ENCODE measurements at places on chromosomes 2 and 18.

- DNase-seq: no peak
These were observed 33.7 kb downstream of the CERKL start for GRCh38 chr2:181623159-181623558.

- no peak for DNase-seq
These were observed 117.8 kb downstream of the WDSUB1 start for GRCh38 chr2:159168707-159169106.

DNA sequence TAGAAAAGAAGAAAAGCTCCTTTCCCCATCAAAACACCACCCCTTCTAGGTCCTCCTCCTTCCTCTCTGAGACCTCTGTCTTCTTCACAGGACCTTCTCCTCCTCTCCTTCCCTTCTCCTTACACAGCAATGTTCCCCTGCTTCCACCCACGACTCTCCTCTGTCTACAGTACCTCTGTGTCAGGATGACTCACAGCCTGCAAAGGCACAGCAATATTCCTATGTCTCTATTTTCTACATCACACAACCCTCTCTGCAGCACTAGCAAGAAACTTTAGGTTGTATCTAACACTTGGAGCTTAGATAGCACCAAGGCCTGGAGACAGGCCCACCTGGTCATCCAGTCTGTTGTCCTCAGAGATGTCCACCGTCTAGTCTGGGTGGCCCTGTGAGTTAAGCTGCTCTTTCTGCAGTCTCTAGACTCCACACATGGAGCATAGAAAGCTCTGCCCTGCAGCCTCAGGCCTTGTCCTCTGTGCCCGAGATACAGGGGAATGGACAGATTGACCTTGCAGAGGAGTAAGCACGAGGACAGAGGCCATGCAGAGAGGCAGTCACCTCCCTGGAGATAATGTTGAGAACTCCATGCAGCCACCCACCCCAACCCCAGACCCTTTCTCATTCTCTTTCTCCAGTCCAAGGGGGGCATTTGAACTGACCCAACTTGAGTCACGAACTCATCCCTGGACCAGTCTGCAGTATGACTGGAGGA, 212.0 kb downstream of the TNS1 start:
- no peak for DNase-seq

GRCh38 chr2:23687713-23688112, 239.2 kb downstream of the ATAD2B start:
- DNase-seq: no peak

- no peak for DNase-seq
These were observed 204.5 kb downstream of the ARL4C start for GRCh38 chr2:234292205-234292961.

DNA sequence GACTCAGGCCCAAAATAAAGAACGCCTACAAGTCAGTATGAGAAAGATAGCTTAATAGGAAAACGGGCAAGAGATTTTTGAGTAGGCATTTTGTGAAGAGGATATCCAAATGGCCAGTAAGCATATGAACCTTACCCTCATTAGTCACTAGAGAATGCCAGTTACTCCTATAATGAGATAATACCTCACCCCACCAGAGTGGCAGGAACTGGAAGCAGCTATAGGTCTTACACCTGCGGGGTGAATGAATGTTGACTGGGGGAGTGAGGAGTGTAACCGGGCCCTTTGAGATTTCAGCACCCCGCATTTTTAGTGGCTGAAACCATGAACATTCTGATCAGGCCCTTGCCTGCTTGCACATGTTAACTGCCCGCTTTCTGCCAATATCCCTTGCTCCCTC, 7.5 kb upstream of the PTPN2 start:
- DNase-seq: no peak

GRCh38 chr2:196225213-196225612, 53.8 kb upstream of the STK17B start:
- no peak for DNase-seq

DNA sequence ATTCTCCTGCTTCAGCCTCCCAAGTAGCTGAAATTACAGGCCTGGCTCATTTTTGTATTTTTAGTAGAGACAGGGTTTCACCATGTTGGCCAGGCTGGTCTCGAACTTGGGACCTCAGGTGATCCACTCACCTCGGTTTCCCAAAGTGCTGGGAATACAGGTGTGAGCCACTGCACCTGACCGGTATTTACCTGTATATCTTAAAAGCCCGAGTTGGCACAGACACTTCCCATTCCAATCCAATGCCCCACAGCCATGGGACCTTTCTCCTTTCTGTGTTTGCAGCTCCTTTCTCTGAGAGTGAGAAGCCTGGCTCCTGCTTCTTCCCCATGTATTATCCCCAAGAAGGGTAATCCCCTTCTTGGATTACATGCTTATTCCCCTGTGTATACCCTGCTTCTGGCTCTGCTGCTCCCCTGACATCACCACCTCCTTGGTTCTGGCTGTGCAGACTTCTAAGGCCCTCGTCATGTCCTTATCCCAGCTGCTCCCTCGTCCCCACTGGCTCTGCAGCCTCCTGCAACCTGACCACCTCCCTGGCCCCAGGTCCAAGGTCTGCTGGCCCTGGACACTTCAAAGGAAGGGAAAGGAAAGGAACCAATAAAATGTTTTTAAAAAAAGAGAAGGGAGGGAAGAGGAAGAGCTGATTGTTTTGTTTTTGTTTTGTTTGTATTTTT, 52.8 kb downstream of the INPP5D start:
- no peak for DNase-seq

GRCh38 chr2:199199797-199200196, 257.9 kb downstream of the SATB2 start:
- no peak for DNase-seq

DNA sequence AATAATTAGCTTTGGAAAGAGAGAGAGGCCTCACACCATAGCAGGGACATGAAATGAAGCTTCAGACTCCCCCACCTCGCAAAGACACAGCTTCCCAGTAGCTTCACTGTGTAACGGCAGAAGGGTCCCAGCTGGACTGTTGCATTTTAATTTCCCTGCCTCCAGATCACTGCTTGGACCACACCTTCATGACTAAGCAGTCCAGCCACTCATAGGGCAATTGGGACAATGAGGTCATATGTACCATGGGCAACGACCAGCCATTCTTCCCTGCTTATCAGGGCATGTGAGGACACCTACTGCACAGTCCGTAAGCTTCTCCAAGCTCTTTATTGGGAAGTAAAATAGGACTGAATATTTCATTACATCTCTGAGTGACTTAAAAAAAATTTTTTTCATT, 183.0 kb downstream of the MREG start:
- DNase-seq: no peak

- no peak for DNase-seq
These were observed 20.1 kb upstream of the SLC20A1 start for GRCh38 chr2:112625474-112626114.

GRCh38 chr2:212097001-212097400, 441.6 kb downstream of the ERBB4 start:
- no peak for DNase-seq

DNA sequence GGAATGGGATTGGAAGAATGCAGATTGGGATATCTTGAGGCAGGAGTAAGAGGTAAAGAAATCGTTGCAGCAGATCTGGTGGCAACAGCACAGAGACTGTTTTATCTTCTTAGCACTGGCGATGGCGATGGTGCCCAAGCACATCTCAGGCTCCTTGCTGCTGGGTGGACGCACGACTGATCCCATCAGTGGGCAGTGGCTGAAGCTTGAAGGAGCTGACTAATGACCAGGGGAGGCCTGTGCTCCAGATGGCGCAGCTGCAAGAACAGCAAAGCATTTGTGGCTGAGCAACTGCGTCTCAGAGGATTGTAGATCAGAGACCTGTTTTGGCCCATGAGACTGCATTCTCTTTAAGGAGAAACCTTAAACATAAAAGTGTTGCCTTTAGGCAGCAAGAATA, 54.6 kb downstream of the GALR1 start:
- no peak for DNase-seq

DNA sequence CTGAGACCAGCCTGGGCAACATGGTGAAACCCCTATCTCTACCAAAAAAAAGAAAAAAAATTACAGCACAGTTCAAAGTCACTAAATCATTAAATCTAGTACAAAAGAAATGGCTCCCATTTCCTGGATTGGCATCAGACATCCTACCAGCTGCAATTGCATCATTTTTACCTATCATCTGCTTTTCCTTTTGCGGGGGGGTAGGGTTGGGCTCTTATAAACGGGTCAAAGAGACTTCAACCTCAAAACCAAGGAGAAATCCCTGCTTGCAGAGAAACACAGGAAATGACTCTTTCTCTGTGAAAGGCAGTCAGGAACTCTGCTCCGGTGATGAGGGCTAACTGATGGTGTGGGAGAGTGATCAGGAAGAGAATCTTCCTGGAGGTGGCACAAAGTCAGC, 45.3 kb upstream of the RFX8 start:
- no peak for DNase-seq

GRCh38 chr2:240913810-240914644, 7.9 kb downstream of the CROCC2 start:
- DNase-seq: peak; percentile 80

GRCh38 chr2:215476424-215476823, 40.6 kb upstream of the FN1 start:
- DNase-seq: no peak

- no peak for DNase-seq
These were observed 35.8 kb upstream of the GRB14 start for GRCh38 chr2:164657129-164657528.

- no peak for DNase-seq
These were observed 1.8 kb downstream of the SCN9A start for GRCh38 chr2:166373951-166374350.

GRCh38 chr18:79111483-79111882, 42.3 kb downstream of the ATP9B start:
- no peak for DNase-seq

GRCh38 chr2:6309415-6310255, 556.1 kb downstream of the CMPK2 start:
- no peak for DNase-seq

DNA sequence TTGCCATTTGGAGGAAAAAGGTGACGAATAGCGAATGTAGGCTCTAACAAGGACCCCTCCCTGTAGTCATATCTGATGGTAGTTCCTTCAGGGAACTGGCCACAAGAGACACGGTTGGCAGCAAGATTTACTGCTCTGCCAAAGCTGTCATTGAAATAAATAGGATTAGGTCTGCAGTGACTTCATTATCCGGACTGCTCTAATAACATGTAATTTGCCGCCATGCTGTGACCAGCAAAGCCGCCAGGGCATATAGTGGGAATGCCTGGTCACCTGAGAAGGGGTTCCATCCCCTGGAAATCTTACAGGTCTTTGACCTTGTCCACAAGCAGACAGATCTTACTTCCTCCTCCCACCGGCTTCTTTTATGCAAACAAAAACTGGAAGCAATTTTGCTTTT, 59.4 kb upstream of the LAPTM4A start:
- no peak for DNase-seq

- DNase-seq: no peak
These were observed 42.6 kb upstream of the MAPRE2 start for GRCh38 chr18:34998661-34999060.

DNA sequence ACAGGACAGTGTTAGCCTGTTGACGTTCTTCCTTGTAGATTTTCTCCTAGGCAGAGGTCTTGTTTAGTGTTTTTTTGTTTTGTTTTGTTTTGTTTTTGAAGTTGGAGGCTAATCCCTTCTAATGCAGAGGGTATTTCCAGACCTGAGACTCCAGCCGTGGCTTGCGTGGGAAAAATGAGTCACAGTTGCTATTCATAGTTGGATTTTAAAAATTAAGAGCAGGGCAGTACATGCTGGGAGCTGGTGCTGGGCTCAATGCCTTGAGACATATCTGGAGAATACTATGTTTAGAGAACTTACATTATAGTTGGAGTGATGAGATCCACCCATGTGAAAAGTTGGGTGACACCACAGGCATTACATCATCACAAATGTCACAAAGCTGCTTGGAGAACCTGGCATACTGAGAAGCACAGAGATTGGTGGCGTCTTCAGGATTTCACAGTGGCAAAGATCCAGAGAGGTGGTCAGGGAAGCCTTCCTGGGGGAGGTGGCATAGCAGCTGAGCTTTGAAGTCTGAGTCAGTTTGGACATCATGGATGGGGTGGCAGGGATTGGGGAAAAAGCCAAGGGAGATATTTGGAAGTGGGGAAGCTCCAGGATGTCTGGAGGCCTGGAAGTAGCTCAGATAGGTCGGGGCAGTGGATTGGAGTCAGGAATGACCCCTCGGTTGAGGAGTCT, 249.4 kb downstream of the LOXHD1 start:
- no peak for DNase-seq

- DNase-seq: no peak
These were observed 122.2 kb downstream of the INHBB start for GRCh38 chr2:120468136-120468535.

DNA sequence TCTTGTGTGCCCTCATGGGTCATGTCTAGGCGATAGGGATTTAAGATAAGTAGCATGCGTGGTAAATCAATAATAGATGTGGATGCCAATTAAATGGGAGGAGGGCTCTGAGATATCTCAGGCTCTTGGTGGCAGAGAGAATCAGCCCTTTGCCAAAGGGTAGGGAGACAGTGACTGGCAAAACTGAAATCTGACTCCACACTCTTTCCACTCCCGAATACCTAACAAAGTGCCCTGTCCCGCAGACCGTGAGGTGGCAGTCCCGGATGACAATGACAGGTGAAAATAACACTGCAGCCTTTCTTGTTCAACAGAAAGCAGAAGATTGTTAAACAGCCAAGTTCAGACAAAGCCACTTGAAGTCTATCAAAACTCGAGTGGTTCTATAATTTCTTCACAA, 47.0 kb downstream of the C2orf76 start:
- no peak for DNase-seq

DNA sequence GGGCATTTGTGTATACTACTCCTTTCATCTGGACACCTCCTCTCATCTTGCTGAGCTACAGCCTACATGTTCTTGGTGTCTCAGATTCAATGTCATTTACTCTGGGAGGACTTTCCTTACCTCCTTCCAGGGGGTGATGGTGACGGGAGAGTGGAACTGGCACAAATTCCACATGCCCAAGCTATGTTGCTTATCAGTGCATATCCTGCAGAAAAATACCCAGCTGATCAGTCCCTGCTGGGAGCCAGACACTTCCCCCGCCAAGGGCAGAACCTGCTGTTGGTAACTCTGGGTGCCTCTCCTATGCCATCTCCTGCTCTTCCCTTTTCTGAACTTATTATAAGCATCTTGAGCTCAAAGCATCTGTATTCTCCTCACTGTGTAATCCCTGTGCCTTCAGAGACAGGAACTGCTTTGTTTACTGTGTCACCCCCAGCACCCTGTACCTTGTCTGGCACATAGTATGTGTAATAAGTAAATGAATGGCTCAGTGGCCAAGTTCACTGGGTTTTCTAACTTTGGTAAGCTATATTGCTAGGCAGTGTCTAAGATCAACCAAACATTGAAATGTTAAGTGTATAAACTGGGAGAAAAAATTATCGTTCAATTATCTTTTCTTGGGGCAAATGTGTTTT, 87.7 kb upstream of the LPIN2 start:
- no peak for DNase-seq

- DNase-seq: no peak
These were observed 58.0 kb upstream of the CABYR start for GRCh38 chr18:24080861-24081260.

DNA sequence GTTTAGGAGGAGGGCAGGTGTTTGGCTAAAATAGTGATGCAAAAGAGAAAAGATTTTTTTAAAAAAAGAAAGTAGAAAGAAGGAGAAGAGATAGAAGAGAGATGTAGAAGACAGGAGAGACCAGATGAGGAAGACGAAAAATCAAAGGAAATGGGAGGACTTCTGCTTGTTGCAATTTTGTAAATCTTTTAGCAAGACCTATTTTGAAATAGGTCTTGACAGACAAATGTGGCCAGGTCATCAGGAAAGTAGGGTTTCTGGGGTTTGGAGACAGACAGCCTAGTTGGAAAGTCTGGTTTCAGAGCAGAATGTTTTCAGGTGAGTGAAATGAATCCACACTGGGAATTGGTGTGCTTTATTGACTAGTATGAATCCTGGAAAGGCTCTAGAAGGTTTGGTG, 104.5 kb upstream of the CAVIN2 start:
- DNase-seq: no peak
